ENCODE measurements at places on chromosomes 12 and 14.

- DNase-seq = no peak
Measured at GRCh38 chr12:5575232-5575631, 143.3 kb downstream of the NTF3 start.

DNA sequence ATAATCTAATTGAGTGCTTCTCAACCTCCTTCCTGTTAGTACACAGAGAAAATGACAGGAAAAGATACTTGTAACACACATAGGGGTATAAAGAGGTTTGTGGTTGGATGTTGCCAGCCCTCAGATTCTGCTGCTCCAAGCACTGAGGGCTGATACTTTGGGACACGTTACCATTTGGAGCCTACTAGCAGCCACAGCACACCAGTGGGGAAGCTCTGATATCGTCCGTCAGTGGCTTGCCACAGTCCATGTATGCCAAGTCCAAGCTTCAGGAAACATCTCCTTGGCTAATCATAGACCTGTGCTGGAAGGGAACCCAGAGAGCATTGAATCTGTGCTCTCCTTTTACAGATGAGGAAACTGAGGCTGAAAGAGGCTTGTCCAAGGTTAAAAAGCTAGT lies 22.3 kb downstream of the B4GALNT3 start:
- no peak for DNase-seq

GRCh38 chr12:130981074-130981742 lies 27.5 kb downstream of the ADGRD1 start:
- DNase-seq = no peak

DNA sequence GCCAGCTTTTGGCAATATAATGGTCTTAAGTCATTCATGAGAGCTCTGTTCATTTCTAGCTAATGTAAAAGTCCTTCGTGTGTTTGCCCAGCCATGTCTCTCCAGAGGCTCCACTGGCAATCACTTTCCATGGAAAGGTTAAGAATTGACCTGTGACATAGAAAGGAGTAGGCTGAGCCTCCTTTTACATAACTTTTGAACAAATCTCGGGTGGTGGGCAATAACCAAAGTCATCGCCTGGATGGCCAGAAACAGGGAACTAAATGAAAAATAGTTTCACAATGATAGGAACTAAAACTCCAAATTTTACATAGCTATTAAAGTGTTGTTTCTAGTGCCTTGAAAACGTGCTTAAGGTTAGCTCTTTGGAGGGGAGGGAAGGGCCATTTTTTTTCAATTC lies 6.5 kb downstream of the BHLHE41 start:
- DNase-seq = no peak

- no peak for DNase-seq
Measured at GRCh38 chr12:8058506-8058905, 7.7 kb downstream of the C3AR1 start.

DNA sequence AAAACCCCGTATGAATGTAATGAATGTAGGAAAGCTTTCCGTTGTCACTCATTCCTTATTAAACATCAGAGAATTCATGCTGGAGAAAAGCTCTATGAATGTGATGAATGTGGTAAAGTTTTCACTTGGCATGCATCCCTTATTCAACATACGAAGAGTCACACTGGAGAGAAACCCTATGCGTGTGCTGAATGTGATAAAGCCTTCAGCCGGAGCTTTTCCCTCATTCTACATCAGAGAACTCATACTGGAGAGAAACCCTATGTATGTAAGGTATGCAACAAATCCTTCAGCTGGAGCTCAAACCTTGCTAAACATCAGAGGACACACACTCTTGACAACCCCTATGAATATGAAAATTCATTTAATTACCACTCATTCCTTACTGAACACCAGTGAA lies 23.8 kb downstream of the ZNF891 start:
- DNase-seq = no peak

GRCh38 chr12:92605621-92606170 lies 97.1 kb upstream of the PLEKHG7 start:
- no peak for DNase-seq

DNA sequence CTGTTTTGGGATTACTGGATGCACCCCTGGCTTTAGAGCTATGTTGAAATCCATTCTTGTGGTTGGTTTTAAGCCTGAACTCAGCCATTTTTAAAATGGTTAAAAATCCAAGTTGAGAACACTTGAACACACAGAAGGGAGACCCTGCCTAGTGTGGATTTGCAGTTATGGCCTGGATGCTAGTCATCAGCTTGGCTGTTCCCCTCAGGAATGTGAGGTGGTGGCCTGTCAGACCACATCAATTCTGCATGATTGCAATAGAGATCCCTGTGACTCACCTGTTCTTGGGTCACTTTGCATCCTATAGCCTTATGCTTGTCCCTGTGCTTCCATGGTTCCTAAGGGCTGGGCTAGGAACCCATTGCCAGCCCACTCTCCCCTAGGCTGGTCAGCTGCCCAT lies 454.1 kb downstream of the ATP23 start:
- no peak for DNase-seq

- DNase-seq = no peak
Measured at GRCh38 chr12:99745121-99745520, 97.6 kb downstream of the GARIN6 start.

DNA sequence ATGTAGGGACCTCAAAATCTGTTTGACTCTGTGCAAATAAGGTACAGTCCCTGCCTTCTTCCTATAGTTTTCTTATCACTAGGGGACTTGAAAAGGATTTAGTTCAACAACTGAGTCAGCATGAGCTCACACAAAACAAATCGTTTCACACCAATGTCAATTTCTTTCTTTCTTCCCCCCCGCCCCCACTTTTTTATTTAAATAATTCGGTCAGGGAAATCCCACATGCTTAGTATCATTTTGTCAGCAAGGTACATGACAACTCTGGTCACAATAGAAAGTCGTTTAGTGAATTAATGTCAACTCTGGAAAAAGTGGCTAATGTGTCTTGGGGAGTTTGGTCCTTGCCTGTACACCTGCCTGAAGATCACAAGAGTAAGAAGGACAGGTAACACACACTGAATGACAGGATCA lies 232.2 kb upstream of the PLEKHG7 start:
- no peak for DNase-seq

GRCh38 chr12:26651566-26652188 lies 181.3 kb downstream of the ITPR2 start:
- DNase-seq = no peak

- no peak for DNase-seq
Measured at GRCh38 chr12:16112612-16113560, 164.6 kb downstream of the SLC15A5 start.

GRCh38 chr14:32256576-32256975 lies 53.5 kb upstream of the RNU6-8 start:
- DNase-seq = no peak

GRCh38 chr12:118144499-118144898 lies 8.6 kb downstream of the PEBP1 start:
- DNase-seq = no peak

- no peak for DNase-seq
Measured at GRCh38 chr14:59130462-59130861, 58.0 kb upstream of the DAAM1 start.

DNA sequence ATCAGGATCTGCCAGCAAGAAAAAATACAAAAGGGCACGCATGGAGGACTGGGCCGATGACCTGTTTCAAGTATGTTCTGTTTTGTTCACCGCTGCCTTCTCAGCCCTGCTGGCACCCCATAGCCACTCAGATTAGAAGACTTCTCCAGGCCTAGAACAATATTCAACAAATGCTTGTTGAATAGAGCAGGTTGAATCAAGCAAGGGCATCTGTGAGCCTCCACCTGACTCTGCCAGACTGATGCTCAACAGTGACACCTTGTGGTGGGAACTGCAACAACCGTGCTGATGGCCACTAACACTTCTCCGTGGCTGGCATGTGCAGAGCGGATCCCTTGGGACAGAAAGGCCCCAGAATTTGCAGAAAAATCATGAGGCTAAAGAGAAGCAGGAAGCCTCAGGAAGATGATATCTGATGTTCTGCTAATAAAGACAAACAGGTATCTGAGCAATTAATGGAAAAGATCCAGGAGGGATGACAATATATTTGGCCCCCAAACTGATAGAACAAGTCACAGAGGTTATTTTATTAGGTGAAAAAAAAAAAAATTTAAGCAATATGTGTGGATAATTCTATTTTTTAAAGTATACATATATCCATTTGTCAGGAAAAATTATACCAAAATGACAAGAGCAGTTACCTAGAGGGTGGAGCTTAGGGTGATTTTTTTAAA lies 114.3 kb downstream of the KSR2 start:
- DNase-seq = no peak

DNA sequence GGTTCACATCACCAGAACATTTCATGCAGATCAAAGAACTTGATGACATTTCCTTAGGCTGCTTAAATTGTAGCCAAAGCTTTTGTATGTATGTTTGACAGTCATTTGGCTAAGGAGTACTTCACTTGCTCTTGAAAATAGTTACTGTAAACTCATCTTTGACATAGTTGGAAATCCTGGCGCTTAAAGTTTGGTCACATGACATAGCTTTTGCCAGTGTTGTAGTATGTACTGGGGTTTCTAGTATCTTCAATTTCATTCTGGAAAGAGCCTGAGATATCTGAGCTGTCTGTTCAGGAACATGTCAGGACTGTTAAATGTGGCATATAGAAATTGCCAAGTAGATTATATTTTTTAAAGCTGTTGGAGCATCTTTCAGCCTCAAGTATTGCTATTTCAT lies 55.7 kb downstream of the WDR20 start:
- DNase-seq = no peak

GRCh38 chr14:36974985-36975384 lies 197.4 kb downstream of the SLC25A21 start:
- DNase-seq = no peak

GRCh38 chr14:36935976-36936678 lies 236.3 kb downstream of the SLC25A21 start:
- no peak for DNase-seq

DNA sequence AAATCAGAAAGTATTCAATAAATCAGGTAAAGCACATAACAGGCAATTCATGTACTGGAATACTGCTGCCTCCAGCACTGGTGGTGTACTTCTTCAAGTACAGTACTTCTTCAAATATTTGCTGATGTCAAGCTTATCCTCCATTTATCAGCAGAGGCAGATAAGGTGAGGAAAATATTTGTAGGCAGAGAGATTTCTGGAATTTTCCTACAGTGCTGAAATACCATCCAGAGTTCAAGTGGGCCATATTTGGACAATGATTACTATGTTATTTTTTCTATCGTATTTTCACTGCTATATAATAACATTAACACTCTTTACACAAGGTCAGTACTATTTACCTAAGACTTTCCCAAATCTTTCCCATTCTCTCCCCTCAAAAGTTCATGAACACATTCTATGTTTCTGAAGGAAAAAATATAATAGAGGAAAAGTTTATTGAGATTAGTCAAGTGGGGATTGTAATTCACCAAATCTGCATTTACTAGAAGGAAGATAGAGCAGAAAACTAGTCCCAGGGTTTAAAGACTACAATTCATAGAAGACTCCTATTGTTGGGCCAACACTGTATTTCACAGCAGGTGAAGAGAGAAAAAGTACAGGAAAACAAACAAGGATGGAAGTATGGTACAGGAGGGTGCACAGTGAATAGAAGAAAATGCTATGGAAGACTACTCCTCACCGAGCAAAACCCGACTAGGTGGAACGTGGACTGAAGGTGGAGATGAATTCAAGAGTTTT lies 141.1 kb downstream of the PAWR start:
- DNase-seq = no peak
